Prostate gland (tissue), 2 donors: ENCODE measurements at places on chromosomes 5 and 9. TPM values are rescaled to one million over a fixed set of nuclear protein-coding genes. Genes with fewer than 3 reads are reported as not detected.

Gene GZMA
- not detected for total RNA-seq

Gene LCN9
- not detected for total RNA-seq

Gene TRIM7
- total RNA-seq = 6.4 TPM

GRCh38 chr9:36154331-36154952 lies 14.7 kb upstream of the CCIN start:
- no peak for DNase-seq

- no peak for DNase-seq
Observed at GRCh38 chr5:88829054-88829453, 53.9 kb downstream of the MEF2C start.
